ENCODE measurements at places on chromosomes 2 and 18. TPM values are rescaled to one million over a fixed set of nuclear protein-coding genes. Genes with fewer than 3 reads are reported as not detected.

HMSD gene
- not detected for total RNA-seq

ELOA2 gene
- total RNA-seq: not detected

TMEM237 gene
- 29.5 TPM for total RNA-seq

REEP1 gene
- total RNA-seq: 13.5 TPM

PSD4 gene
- total RNA-seq: 39.0 TPM

DNA sequence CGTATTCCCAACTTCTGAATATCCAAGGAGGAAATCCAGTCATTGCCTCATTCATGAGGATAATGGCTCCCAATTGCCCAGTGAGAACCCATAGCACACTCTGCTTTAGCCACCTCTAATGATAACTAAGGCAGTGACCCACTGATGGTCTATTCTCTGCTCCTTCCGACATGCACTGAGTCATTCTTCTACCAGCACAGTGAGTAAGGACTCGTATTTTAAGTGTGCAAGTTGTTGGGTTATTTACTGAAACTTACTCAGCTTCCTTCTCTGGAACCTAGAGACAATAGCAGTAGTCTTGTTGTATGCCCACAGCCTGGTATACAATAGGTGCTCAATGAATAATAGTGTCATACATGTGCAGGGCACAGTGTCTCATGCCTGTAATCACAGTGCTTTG, 81.1 kb upstream of the ZNF397 start:
- H3K4me3 ChIP-seq: no peak overlapping the region
- peaks cover 5% of the 10 kb centered on the region for H3K4me1 ChIP-seq
- no peaks in the 10 kb centered on the region for H3K36me3 ChIP-seq
- DNase-seq: no peak
- no peaks in the 10 kb centered on the region for H3K27me3 ChIP-seq
- no peak overlapping the region for H3K27ac ChIP-seq

DNA sequence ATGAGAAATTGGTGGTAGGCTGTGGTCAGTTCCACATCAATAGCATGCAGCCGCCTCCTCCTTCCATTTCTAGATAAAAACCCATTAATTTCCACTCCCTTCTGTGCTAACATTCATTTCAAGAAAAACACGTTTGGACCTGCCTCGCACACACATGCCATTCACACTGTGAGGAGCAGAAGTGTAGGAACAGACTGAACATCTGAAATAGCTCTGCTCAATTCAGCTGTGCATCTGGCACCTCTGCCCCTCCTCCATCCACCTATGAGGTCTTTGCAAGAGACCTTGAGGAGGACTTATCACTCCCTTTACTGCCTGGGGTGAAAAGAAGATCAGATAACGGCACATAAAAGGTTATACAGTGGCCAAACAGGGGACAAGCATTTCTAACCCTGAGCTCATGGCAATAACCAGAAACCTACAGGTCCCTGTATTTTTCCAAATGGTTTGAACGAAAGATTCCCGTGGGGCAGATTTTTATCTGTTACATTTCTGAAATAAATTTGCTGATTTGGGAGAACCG, 30.8 kb upstream of the LRP2 start:
- no peaks in the 10 kb centered on the region for H3K36me3 ChIP-seq
- H3K4me3 ChIP-seq: no peak overlapping the region
- no peaks in the 10 kb centered on the region for H3K4me1 ChIP-seq
- no peak for DNase-seq

GRCh38 chr18:13423352-13423751, 204.8 kb downstream of the LDLRAD4 start:
- no peak overlapping the region for H3K27ac ChIP-seq
- peaks cover 4% of the 10 kb centered on the region for H3K4me1 ChIP-seq
- DNase-seq: no peak
- H3K27me3 ChIP-seq: no peaks in the 10 kb centered on the region
- H3K4me3 ChIP-seq: no peak overlapping the region
- H3K36me3 ChIP-seq: no peaks in the 10 kb centered on the region

GRCh38 chr18:48347756-48348326, 61.3 kb downstream of the ZBTB7C start:
- H3K36me3 ChIP-seq: no peaks in the 10 kb centered on the region
- DNase-seq: no peak
- H3K27me3 ChIP-seq: no peaks in the 10 kb centered on the region
- H3K27ac ChIP-seq: no peak overlapping the region
- H3K4me1 ChIP-seq: no peaks in the 10 kb centered on the region
- no peak overlapping the region for H3K4me3 ChIP-seq

DNA sequence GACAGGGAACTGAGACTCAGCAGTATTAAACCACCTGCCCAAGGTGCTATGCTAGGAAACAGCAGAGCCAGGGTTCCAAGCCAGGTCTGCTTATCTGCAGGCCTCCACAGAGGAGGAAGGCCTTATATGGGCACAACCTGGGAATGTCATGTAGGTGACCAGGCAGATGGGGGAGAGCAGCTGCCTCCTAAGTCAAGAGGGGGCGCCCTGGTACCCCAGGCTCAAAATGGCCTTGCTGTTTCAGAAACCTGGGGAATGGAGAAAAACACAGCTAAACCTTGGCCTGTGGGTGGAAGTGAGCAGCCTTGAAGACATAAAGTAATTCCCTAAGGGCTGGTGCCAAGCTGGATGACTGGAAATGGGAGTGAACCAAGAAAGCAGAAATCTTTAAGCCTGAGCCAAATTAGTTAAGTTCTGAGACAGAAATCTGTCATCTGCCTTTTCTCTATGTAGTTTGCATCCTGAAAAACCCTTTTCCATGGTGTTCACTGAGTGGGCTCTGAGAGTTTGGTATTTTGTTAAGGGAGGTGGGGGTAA, 79.1 kb downstream of the MAPK4 start:
- no peak for DNase-seq
- no peak overlapping the region for H3K27ac ChIP-seq
- H3K27me3 ChIP-seq: no peaks in the 10 kb centered on the region
- H3K4me1 ChIP-seq: no peaks in the 10 kb centered on the region
- H3K4me3 ChIP-seq: no peak overlapping the region
- H3K36me3 ChIP-seq: no peaks in the 10 kb centered on the region

- no peak overlapping the region for H3K4me3 ChIP-seq
- no peaks in the 10 kb centered on the region for H3K27me3 ChIP-seq
- no peak for DNase-seq
- H3K4me1 ChIP-seq: no peaks in the 10 kb centered on the region
- no peaks in the 10 kb centered on the region for H3K36me3 ChIP-seq
These were observed 227.5 kb downstream of the TPGS2 start for GRCh38 chr18:36601316-36601715.

- H3K4me3 ChIP-seq: no peak overlapping the region
- H3K36me3 ChIP-seq: no peaks in the 10 kb centered on the region
- no peaks in the 10 kb centered on the region for H3K4me1 ChIP-seq
- DNase-seq: no peak
These were observed 67.3 kb downstream of the ASB1 start for GRCh38 chr2:238493880-238494572.

DNA sequence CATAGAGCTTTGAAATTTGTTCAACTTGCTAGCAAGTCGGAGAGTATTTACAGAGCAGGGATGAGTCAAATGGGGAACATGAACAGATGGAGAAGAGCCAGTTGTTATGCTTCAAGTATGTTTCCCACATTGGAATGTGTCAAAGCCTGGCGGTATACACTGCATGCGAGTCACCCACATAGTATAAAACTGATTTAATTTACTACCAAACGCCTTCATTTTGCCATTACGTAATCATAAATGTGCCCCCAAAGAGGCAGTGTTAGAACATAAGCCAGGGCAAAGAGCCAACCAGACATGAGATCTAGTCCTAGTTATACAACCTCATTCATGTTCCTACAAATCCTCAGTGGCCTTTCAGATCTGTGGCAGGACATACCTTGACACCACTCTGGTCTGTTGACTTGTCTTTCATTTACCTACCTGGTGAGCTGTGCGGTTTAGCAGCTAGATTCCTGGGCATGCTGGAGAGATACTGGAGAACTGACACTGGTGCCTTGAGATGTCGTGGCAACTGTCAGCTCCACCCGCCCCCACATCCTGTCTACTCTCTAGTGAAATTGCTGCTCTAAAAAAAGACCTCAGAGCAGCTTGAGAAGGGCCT, 21.7 kb upstream of the NRP2 start:
- no peaks in the 10 kb centered on the region for H3K27me3 ChIP-seq
- no peak overlapping the region for H3K4me3 ChIP-seq
- H3K27ac ChIP-seq: no peak overlapping the region
- H3K36me3 ChIP-seq: no peaks in the 10 kb centered on the region
- peaks cover 15% of the 10 kb centered on the region for H3K4me1 ChIP-seq

All from vagina (tissue), 2 donors.